Right lobe of liver (tissue), 6 donors: ENCODE measurements at places on chromosomes 1 and 21. TPM values are rescaled to one million over a fixed set of nuclear protein-coding genes. Genes with fewer than 3 reads are reported as not detected.
A peak's percentile ranks its signal among the peaks of the same experiment; 100 is the strongest.

- no peak overlapping the region for H3K4me3 ChIP-seq
- H3K27me3 ChIP-seq, result no peaks in the 10 kb centered on the region
- H3K36me3 ChIP-seq, result peaks cover 35% of the 10 kb centered on the region
Observed at GRCh38 chr1:113895961-113896360, 8.6 kb upstream of the BCL2L15 start.

GRCh38 chr1:157301477-157302198 lies 163.4 kb upstream of the ETV3 start:
- H3K27ac ChIP-seq, result no peak overlapping the region
- H3K4me3 ChIP-seq, result no peak overlapping the region
- H3K27me3 ChIP-seq, result no peaks in the 10 kb centered on the region
- DNase-seq, result no peak
- no peaks in the 10 kb centered on the region for H3K4me1 ChIP-seq

- H3K27ac ChIP-seq, result no peak overlapping the region
- no peaks in the 10 kb centered on the region for H3K4me1 ChIP-seq
- no peak overlapping the region for H3K4me3 ChIP-seq
- no peak for DNase-seq
- H3K27me3 ChIP-seq, result no peaks in the 10 kb centered on the region
Observed at GRCh38 chr1:21932127-21932526, 5.0 kb downstream of the HSPG2 start.

DNA sequence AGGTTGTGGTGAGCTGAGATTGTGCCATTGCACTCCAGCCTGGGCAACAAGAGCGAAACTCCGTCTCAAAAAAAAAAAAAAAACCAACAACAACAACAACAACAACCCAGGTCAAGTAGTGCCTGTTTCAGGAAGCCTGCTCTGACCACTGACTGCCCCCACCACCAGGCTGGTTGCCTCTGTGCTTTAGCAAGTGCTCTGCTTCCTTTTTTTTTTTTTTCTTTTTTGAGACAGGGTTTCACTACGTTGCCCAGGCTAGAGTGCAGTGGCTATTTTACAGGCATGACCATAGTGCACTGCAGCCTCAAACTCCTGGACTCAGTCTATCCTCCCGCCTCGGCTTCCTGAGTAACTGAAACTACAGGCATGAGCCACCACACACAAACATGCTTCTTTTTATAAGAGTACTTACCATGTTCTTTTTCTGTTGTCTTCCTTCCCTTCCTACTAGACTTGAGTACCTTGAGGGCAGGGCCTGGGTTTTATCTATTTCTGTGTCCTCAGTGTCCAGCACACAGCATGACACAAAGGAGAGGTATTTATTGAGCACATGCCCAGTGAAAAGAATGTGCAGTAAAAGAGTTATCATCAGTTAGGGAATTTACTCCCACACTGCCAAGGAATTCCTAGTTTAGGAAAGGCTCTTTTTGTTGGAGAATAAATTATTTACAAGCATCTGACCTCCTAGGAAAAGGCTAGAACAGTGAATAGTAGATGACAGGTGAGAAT lies 9.9 kb upstream of the COA7 start:
- peak overlapping the region; percentile 23 for H3K27ac ChIP-seq
- no peaks in the 10 kb centered on the region for H3K36me3 ChIP-seq
- peaks cover 24% of the 10 kb centered on the region for H3K4me1 ChIP-seq
- DNase-seq, result peak; percentile 38

Gene LSS
- total RNA-seq, result 54.6 TPM

Gene KIF17
- total RNA-seq, result 3.2 TPM

DNA sequence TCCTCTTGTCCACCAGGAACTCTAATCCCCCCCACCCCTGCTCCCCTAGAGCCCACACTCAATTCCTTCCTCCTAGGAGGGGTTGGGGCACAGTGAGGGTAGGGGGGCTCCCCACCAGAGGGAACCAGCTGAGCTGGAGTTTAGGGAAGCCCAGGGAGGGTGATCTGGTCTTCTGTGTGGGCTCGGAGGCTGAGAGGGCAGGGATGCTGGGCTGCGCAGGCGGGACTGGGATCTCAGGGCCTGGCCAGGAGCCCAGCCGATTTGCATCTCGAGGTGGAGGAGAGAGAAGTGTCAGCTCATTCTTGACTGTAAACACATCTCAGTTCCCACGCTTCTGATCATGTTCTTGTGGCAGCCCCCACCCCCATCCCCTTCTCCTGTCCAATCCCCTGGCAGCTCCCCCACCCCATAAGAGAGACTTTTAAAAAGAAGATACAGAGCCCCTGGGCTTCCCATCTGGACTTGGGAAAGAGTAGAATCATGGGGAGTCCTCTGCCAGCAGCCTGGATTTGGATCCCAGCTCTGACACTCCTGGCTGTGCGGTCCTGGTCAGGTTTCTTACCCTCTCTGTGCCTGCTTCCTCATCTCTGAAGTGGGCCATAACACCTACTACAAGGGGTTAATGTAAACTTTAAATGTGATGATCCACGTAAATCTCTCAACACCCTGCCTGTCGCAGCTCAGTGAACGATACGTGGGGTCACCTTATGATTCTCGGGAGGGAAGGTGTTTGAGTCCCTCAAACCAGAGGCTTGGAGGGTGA lies 6.6 kb downstream of the PEAR1 start:
- DNase-seq, result no peak
- H3K4me3 ChIP-seq, result no peak overlapping the region
- H3K27me3 ChIP-seq, result no peaks in the 10 kb centered on the region
- no peaks in the 10 kb centered on the region for H3K4me1 ChIP-seq

Gene FAM151A
- total RNA-seq, result 5.3 TPM

Gene CD2
- 0.58 TPM for total RNA-seq

GRCh38 chr1:7554385-7555235 lies 216.5 kb upstream of the VAMP3 start:
- no peaks in the 10 kb centered on the region for H3K36me3 ChIP-seq
- H3K4me1 ChIP-seq, result peaks cover 14% of the 10 kb centered on the region
- H3K27me3 ChIP-seq, result no peaks in the 10 kb centered on the region
- H3K4me3 ChIP-seq, result no peak overlapping the region
- H3K27ac ChIP-seq, result no peak overlapping the region
- peak; percentile 5 for DNase-seq

Gene SHISAL2A
- not detected for total RNA-seq

GRCh38 chr1:230537456-230537855 lies 104.8 kb upstream of the COG2 start:
- no peak overlapping the region for H3K4me3 ChIP-seq
- no peak overlapping the region for H3K27ac ChIP-seq
- H3K4me1 ChIP-seq, result no peaks in the 10 kb centered on the region
- DNase-seq, result no peak
- no peaks in the 10 kb centered on the region for H3K27me3 ChIP-seq

DNA sequence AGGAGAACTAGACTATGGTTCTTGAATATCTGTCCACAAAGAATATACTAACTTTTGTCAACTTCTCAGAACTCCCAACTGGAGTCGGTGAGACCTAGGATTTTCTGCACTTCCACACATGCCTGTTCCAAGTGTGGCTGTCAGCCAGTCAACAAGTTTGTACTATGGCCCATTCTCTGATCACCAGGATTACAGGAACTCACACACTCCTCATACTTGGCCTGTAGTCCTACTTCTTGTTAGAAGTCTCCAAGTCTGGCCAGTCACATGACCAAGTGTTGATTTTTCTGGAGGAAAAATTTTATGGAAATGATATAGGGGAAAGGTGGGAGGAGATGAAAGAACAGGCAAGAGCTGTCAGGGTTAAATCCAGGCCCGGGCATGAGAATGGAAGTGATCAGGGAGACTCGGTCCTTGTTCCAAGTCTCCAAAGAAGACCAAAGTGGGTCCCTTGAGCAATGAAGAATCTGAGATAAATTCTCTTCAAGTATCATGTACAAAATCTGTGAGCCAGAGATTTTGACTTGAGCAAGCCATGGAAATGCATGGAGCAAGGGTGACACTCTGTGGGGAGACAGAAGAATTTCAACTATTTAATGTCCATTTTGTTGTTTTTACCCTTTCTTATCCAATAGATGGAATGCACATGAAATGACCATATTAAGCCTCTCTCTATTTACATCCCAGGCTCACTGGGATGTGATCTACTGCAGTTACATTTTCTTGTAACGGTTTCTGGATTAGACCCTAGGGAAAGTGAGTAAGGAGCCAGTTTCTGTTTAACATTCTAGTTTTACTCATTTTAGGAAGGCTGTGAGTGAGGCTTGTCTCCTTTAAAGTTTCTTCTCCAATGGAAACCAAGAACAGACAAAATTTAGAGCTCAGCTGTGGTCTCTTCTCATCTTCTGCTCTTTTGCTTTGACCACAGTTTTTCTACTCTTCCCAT lies 320.9 kb downstream of the ASTN1 start:
- H3K4me1 ChIP-seq, result no peaks in the 10 kb centered on the region
- H3K36me3 ChIP-seq, result no peaks in the 10 kb centered on the region
- H3K27ac ChIP-seq, result no peak overlapping the region
- H3K27me3 ChIP-seq, result no peaks in the 10 kb centered on the region

DNA sequence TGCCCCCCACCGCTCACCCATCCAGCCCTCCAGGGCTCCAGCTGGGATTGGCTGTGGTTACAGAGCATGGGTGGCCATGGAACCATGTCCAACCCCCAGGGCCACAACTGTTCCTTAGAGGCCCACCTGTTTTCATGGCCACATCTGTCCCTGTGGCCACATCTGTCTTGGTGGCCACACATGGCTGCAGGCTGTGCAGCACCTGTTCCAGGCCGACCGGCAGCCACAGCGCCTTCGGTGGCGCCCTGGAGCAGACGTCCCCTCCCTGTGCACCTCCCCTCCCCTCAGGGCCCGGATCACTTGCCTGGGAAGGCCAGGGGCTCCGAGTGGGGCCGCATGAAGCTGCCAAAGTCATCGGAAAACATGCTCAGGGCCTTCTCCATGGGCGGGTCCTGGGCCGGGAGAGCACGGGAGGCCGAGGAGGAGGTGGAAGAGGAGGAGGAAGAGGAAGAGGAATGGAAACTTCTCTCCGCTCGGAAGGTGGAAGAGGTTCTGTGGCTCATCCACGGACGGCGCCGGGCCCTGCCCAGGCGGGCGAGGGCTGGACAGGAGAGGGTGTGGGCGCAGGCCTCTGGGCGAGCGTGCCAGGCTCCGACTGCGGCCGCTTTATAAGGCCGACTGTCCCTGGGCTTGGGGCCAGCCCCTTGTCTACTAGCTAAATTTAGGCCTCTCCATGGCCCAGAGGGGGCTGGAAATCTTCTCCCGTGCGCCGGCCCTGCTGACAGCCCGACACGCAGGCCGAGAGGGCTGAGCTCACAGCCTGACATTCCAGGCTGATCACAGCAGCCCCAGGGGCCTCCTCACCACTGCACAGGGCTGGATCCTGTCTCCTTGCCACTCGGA lies at the start of gene HSPB7:
TSS of gene HSPB7 (minus strand) at position 583 of the 843 bp plus-strand sequence. CDS start at position 503, 80 bp downstream.
- H3K4me1 ChIP-seq, result no peaks in the 10 kb centered on the region
- no peaks in the 10 kb centered on the region for H3K36me3 ChIP-seq
- H3K27ac ChIP-seq, result peak within 1 kb of the TSS; percentile 40
- H3K27me3 ChIP-seq, result no peaks in the 10 kb centered on the region

Gene NDUFS5
- total RNA-seq, result 86.2 TPM

- H3K4me3 ChIP-seq, result peak overlapping the region; percentile 55
- H3K36me3 ChIP-seq, result no peaks in the 10 kb centered on the region
- no peak overlapping the region for H3K27ac ChIP-seq
- H3K4me1 ChIP-seq, result peaks cover 8% of the 10 kb centered on the region
- no peaks in the 10 kb centered on the region for H3K27me3 ChIP-seq
- no peak for DNase-seq
Observed at GRCh38 chr1:18481921-18482701, 1.4 kb downstream of the KLHDC7A start.

- no peak for DNase-seq
- no peak overlapping the region for H3K4me3 ChIP-seq
- peak overlapping the region; percentile 63 for H3K27ac ChIP-seq
Observed at GRCh38 chr1:66330722-66331141, 203.2 kb upstream of the SGIP1 start.

GRCh38 chr1:22362626-22363402 lies 88.8 kb upstream of the ZBTB40 start:
- no peaks in the 10 kb centered on the region for H3K36me3 ChIP-seq
- no peak for DNase-seq
- no peak overlapping the region for H3K4me3 ChIP-seq
- H3K27me3 ChIP-seq, result no peaks in the 10 kb centered on the region
- H3K27ac ChIP-seq, result no peak overlapping the region

DNA sequence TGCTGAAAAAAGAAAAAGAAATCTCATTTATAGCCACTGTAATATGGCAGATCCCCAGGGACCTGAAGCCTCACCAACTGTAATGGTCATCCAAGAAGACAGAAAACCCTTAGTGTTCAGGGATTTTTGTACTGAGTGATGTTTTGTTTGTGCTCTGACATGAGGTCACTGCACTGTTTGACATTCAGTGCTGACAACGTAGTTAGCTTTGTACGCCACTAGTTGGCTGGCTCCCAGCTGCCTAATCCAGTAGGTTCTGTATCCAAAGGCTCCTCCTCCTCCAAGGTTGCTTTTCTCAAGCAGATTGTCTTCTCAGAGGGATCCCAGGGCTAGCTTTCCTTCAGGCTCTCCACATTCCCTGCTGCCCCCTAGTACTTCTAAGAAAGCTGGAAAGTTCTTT lies 9.5 kb upstream of the YRDC start:
- H3K36me3 ChIP-seq, result peaks cover 10% of the 10 kb centered on the region
- peak overlapping the region; percentile 78 for H3K27ac ChIP-seq
- peaks cover 8% of the 10 kb centered on the region for H3K4me1 ChIP-seq

Gene IFNLR1
- 5.5 TPM for total RNA-seq

- no peaks in the 10 kb centered on the region for H3K27me3 ChIP-seq
- no peaks in the 10 kb centered on the region for H3K36me3 ChIP-seq
- H3K27ac ChIP-seq, result no peak overlapping the region
- DNase-seq, result no peak
- H3K4me3 ChIP-seq, result no peak overlapping the region
- H3K4me1 ChIP-seq, result no peaks in the 10 kb centered on the region
Observed at GRCh38 chr1:51264451-51264850, 28.4 kb downstream of the RNF11 start.

Gene UBL4B
- not detected for total RNA-seq

Gene INSRR
- not detected for total RNA-seq

Gene NIBAN1
- 2.0 TPM for total RNA-seq

- H3K27me3 ChIP-seq, result no peaks in the 10 kb centered on the region
- H3K4me3 ChIP-seq, result no peak overlapping the region
- H3K27ac ChIP-seq, result no peak overlapping the region
- H3K36me3 ChIP-seq, result no peaks in the 10 kb centered on the region
- DNase-seq, result no peak
Observed at GRCh38 chr1:186750257-186750656, 70.0 kb upstream of the PTGS2 start.

GRCh38 chr1:41776891-41777441 lies 141.8 kb downstream of the HIVEP3 start:
- DNase-seq, result peak; percentile 56
- H3K36me3 ChIP-seq, result no peaks in the 10 kb centered on the region
- H3K27ac ChIP-seq, result no peak overlapping the region
- H3K4me3 ChIP-seq, result no peak overlapping the region
